ENCODE measurements at places on chromosomes 7 and 10.

GRCh38 chr7:27082171-27082570 is 13.6 kb downstream of the HOXA1 start:
- no peak for DNase-seq

DNA sequence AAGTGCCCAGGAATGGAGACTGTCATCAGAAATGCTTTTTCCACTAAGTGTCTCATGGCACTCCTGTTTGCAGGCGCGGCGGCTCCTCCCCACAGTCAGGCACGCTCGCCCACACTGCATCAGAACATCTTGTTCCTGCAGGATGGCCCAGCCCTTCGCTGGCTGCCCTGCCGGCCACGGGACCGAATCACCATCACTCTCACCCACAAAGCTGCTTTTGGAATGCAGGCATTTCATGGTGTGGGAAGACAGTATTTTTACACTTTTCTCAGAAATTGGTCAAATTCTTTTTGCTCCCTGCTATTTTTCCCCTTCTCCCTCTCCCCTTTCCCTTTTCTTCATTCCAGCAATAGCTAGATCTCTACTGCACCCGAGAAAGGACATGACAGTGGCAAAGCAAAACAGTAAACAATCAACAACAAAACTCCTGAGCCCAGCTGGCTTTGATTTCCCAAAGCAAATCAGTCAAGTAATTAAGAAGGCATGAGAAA is 176.1 kb upstream of the TNS3 start:
- DNase-seq = no peak

DNA sequence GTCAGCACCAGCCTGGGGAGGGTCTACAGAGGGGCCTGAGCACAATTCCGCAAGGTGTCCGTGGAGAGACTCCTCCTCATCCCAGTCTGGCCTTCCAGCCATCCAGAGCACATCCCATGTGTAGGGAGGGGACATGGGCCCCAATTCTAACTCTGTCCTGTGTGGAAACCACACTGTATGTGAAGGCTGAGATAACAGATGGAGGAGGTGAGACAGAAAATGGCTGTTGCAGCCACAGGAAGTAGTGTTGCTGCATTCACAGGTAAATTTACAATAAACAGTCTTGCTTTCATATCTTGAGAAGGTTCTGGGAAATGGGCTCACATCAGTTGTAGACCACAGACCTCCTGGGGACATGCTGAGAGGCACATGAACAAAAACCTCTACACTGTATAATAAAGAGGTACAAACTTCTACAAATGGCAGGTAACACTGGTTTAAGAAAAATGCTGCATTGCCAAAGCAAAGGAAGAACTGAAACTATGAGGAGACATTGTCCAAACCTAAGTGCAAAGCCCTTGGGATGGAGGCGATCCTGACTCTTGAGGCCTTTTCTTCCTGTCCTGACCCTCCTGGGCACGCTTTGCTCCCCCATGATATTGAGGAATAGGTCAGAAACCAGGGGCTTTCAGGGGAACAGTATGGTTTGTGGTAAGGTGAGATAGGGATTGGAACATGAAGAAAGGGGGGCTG is 21.6 kb upstream of the GIMAP2 start:
- no peak for DNase-seq

DNA sequence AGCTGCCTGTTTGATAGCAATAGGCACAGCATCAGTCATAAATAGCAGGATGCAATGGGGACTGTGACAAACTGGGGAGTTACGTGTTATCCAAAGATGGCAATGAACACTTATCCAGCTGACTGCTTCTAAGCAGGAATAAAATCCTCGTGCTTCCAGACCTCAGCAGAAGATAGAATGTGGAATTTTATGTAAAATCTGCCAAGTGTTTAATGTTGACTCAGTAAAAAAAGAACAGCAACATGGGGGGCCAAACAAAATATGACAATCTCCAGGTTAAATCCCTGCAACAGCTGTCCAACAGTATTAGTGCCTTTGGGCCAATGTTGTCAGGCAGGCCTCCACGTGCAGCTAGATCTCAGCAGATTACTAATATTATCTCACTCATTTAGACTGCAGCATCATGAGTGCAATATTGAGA is 127.3 kb downstream of the SEMA3C start:
- no peak for DNase-seq

GRCh38 chr10:132539431-132539839 is 1.8 kb downstream of the INPP5A start:
- no peak for DNase-seq

GRCh38 chr10:106182542-106182941 is 982.0 kb downstream of the SORCS1 start:
- DNase-seq = no peak

DNA sequence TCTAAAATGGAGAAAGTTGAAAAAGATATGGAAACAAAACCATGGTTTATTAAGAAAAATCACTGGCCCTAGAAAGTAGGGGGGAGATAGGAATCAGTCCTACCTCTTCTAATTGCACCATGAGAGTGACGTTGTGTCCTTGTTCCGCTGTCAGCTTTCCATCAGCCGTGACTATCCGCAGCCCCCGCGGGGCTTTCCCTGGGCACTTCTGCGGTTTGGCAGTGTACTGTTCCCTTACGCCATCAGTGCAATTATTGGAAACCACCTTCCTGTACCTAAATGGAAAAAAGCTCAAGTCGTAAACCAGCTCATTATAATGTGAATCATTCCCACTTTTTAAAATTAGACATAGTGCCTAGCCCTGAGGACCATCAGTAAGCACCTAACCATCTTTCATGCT is 512.2 kb downstream of the SORCS1 start:
- DNase-seq = no peak

- peak; percentile 82 for DNase-seq
Measured at GRCh38 chr10:122980209-122981065, at the start of gene PSTK. Gene PSTK, plus strand, starts transcription at chr10:122980401. Its CDS starts 79 bp downstream, at chr10:122980480.

DNA sequence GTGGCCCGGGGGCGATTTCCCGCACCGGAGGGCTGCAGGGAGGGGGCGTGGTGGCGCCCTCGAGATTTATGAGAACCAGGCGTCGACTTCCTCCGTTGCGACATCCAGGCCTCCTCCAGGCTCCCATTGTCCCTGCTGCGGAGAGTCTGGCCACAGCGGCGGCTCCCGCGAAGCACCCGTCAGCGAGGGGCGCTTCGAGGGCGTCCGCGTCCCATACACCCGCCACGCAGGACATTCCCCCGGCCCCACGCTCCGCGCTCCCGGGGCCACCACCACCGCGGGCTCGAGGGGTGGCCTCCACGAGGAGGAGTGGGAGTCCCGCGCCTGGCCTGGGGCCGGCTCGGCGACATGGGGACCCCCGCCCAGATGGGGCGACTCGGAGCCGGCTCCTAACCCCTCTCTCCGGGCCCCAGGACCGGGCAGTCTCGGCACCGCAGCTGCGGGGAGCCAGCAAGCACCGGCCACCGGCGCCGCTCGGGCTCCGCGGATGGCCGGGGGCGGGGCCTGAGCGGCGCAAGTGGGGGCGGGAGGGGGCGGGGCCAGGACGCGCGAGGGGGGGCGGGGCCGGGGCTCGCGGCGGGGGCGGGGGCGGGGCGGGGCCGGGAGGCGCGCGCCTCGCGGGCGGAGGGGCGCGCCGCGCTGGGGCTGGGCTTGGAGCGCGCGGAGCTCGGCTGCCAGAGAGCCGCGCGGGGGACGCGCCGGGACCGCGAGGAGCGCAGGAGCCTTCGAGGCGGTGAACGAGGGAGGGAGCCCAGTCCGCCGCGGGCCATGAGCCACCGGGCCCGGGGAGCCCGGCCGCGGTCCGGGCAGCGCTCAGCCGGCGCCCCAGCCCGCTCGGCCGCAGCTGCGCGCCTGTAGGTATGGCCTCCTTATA is at the start of gene SH2B2:
Gene SH2B2, plus strand, starts transcription at position 632 of the 874 bp plus-strand sequence. CDS start 13,683 bp downstream, outside the sequence.
- DNase-seq = no peak

DNA sequence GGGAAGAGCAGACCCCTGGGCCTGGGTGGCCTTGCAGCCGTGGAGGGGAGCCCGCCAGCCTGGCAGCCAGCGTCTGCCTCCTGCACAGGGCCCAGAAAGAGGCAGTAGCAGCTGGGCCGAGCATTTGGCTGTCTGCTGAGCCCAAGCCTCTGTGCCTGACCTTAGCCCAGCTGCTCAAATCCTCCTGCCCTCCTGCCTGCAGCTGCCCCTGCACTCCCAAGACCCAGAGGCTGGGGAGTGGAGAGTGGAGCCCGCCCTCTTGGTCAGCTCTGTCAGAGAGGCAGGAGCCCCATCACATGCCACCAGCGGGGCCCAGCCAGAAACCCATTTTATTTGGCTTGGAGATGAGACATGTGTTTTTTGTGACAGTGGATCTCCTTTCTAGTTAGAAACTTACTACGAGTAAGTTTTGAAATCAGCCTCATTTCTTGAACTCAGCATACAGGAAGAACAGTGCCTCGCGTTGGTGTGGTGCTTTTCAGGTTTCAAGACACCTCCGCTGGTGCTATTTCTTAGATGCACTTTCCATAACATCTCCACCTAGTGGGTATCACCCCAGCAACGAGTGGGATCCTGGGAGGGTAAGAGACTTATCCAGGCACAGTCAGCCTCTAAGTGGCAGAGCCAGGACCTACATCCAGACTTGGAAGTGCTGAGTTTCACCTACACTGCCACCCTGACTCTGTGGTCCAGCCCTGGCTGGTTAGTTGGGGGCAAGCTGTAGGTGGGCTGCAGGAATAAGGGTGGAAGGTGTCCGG is 477.1 kb downstream of the RPS24 start:
- DNase-seq = no peak

DNA sequence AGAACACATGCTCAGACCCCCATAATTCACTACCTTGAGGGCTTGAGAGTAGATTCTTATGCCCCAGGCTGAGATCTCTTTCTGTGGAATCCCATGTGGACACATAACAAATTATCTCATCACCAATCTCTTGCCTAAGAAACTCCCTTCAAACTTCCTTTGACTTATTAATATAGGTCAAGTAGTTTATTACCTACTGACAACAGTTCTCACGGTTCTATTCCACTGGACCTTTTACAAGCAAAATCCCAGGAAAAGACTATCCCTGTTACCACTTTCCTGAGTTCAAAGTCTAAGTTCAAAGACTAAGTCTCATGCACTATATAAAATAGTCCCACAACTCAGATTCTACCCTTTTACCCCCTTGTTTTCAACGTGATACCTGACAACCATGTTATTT is 754.7 kb downstream of the SUGCT start:
- DNase-seq = no peak

- DNase-seq = no peak
Measured at GRCh38 chr7:7173956-7174632, 8.2 kb upstream of the C1GALT1 start.

GRCh38 chr10:29176845-29177832 is 111.7 kb upstream of the LYZL1 start:
- DNase-seq = no peak

GRCh38 chr10:63150745-63151144 is 17.6 kb downstream of the NRBF2 start:
- no peak for DNase-seq

DNA sequence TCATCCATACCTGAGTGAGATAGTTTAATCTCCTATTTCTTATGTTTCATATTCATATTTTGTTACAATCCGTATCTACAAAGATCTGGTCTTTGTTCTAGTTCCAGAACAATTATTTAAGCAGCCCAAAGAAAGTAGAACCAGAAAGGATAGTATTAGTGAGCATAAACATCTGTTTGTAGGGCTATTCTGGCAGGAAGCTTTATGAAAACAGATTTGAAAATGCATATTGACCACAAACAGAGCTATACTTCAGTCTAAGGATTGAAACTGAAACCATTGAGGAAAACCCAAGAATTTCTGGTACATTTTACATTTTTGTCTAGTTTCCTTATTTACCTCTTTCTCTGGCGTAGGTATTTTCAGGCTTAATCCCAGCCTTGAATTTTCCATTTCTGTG is 28.1 kb downstream of the LRGUK start:
- DNase-seq = no peak

DNA sequence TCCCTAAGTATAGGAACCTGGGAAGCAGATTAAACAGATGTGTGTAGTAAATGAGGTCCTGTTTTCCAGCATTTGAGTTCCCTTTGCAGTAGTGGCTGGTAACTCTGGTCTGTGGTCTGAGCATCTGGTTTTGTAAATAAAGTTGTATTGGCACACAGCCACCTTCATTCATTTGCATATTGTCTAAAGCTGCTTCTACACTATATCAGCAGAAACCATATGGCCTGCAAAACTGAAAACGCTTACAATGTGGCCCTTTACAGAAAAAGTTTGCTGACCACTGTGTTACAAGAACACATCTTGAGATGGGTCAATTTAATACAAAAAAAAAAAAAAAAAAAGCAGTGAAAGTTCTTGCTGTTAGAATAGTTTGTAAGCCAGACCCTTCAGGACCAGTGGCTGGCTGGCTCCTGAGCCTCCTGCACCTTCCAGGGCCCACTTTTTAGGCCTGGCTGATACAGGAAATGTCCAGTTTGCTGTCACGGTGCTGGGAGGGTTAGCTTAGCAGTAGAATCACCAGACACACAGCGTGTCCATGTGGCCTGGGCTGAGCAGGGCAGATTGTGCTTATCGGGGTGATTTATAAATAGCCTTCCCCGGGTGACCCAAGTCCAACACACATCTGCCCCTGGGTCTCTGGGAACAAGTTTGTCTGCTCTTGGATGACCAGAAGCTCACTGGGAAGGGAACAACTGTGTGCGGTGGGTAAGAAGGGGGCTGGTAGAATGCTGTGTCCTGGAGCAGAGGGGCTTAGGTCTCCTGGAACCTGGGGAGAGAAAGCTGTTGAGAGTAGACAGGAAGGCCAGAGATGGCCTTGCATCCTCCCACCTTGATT is 1.4 kb downstream of the C10orf71 start:
- no peak for DNase-seq

GRCh38 chr7:43533801-43534479 is 49.0 kb upstream of the STK17A start:
- no peak for DNase-seq
